ENCODE measurements at places on chromosomes 7 and 10. TPM values are rescaled to one million over a fixed set of nuclear protein-coding genes. Genes with fewer than 3 reads are reported as not detected.

DNA sequence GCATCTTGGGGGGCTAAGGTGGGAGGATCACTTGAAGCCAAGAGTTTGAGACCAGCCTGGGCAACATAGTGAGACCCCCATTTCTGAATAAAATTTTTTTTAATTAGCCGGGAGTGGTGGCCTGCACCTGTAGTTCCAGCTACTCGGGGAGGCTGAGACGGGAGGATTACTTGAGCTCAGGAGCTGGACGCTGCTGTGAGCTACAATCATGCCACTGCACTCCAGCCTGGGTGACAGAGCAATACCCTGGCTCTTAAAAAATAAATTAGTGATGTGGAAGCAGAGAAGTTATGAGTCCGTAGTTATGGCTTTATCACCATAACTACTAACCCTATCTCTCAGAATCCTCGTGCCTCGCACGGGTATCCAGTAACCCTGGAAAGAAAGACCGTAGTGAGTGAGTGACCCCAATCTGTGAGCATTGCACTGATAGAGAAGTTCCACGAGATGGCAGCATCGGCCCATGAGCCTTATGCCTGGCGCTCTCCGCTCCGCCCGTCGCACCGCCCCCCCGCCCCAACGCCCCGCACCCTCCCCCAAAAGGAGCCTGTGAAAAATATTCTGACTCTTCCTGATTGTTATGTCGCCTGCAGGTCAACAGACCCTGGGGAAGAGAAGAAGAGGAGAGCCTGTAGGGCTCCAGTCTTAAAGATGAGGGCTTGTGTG, 4.9 kb upstream of the SLC29A3 start:
- DNase-seq = peak; percentile 50

DNA sequence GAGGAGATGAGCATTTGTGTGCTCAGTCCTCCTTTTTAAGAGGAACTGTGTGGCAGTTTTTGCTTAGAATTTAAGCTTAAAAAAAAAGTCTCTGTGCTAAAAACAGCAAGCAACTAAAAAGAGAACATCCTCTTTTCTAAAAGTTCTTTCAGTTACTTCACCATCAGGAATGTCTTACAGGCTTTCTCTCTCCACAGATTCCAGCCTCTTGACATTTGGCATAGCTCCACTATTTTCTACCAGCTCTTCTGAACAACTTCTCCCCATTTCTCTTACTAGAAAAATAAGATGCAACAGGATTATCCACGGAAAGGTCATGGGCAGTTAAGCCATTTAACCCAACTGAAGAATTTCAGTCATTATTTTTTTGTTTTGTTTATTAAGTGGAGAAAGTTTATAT, 13.2 kb downstream of the PCLO start:
- no peak for DNase-seq

- no peak for DNase-seq
Measured at GRCh38 chr10:15451137-15452094, 80.3 kb upstream of the FAM171A1 start.

GRCh38 chr10:52911163-52911562, 138.6 kb upstream of the MBL2 start:
- no peak for DNase-seq

- DNase-seq = no peak
Measured at GRCh38 chr7:112790586-112791003, 402 bp upstream of the TMEM168 start.

Gene ASIC3
- 5.3 TPM for total RNA-seq

Gene BMPER
- total RNA-seq = 2.9 TPM

Gene ACTR3C
- total RNA-seq = 5.1 TPM

GRCh38 chr10:36026656-36027390, 384.7 kb upstream of the FZD8 start:
- DNase-seq = no peak

GRCh38 chr7:4834601-4835397, 27.0 kb downstream of the PAPOLB start:
- no peak for DNase-seq

- DNase-seq = no peak
Measured at GRCh38 chr10:33927347-33927746, 592.9 kb upstream of the NRP1 start.

GRCh38 chr7:150945171-150945852, 32.8 kb downstream of the KCNH2 start:
- DNase-seq = no peak

DNA sequence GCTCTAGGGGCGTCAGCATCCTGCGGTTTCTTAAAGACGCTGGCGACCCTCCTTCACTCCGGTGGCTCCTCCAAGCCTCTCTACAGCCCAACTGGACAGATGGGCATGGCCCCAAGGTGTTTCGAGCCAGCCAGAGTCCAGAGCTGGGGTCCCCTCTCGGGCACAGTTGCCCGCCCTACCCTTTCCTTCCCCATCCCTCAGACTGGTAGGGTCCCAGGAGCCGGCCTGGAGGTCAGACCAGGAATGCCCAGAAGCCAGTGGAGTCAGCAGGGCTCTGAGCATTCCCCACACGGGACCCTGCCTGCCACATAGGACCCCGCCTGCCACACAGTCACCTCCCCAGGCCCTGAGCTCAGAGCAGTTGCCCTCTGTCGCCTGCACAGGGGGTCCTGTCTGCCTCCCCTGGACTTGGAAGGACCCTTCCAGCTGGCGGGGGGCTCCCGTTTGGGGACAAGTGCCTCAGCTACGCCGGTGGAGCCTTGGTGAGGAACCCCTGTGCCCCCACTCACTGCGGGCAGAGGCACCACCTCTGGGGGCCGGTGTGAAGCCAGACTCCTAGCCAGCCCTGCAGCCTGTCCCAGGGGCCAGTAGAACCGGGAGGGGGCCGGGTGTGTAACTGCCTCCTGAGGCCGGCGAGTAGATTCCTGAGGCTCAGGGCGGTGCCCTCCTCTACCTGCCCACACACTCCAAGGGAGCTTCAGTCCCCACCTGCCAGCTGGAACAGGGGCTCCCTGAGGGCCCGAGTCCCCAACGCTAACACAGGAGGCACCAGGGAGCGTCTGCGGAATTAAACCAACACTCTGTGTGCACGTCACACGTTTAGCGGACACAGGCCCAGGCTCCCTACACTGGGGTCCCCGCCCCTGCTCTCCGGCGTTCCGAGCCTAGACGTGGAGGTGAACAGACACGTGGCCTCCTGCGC, 19.4 kb upstream of the PDGFA start:
- DNase-seq = no peak

All from left ventricle myocardium inferior (tissue), 1 donor.